Common myeloid progenitor, CD34-positive (primary cell): ENCODE measurements at places on chromosomes 6 and 20.

DNA sequence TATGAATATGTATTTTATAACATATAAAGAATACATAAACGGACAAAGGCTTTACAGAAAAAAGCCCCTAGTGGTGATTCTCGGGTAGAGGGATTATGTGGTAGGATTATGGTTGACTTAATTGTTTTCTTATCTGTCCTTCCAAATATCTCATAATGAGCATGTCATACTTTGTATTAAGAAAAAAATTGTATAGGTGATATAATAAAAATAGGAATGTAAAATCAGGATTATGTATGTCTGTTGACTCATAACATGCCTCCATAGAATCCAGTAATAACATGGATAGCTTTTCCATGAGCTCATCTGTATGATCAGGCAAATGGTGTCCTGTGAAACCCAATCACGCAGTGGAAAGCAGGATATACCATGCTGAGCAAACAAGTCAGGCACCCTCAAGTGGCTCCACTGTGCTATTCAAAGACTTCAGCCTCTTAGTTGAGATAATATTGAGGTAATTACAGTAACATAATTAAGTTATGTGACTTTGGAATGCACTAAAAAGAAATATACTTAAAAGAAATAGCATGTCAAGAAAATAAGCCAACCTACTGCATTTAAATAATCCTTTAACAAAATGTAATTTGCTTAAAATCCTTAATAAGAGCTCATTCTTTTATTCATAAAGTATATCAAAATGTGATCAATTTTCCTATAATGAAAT is 39.6 kb upstream of the PRELID3B start:
- peak; percentile 59 for DNase-seq

DNA sequence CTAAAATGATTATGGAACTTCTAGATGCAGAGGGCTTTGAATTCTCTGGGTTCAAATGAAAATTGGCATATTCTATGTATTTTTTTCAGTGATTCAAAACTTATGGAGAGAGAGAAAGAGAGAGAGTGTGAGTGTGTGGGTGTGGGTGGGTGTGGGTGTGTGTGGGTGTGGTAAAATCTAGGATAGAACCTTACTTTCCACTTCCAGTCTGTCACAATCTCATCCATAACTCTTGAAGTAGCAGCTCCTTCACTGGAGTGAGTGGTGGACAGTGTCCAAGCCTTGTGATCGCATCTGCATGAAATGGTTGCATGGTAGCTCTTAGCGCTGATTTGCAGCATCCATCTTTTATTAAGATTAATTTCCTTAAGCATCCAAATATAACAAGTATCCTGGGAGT is 37.7 kb downstream of the ADGB start:
- DNase-seq, result no peak

DNA sequence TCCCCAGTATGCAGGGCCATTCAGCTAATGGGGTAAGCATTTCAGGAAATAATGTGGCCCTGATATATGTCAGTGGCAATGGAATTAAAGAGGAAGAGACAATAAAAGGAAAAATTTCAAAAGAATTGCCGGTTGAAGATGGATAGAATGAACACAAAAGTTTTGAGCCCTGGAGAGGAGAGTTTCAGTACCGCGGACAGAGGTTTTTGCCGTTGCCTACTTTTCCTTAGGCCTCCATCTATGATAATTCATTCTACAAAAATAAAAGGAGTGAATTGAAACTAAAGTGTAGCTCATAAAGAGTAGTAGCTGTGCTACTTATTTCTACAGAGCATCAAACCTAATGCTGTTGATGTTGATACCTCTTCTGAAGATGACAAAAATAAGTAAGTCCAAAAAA is 140.7 kb downstream of the RNASET2 start:
- peak; percentile 27 for DNase-seq

DNA sequence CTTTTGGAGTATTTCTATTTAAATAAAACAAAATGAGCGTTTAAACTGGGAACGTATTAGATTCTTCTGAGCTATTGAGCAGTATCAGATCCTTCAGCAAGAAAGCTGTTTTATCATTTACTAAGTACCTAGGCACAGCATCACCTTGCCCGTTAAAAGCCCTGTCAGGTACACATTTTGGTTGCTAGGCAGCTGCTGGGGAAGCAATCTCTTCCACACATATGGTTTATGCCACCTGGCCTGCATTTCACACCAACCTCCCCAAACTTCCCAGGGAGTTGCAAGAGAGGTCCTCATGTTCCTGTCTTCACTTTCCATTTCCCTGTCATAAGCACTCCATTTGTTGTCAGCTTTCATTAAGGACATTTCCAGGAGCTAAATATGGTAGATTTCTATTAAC is 400.1 kb downstream of the PLCB1 start:
- no peak for DNase-seq

GRCh38 chr6:69601132-69601531 is 195.7 kb downstream of the LMBRD1 start:
- DNase-seq, result no peak

DNA sequence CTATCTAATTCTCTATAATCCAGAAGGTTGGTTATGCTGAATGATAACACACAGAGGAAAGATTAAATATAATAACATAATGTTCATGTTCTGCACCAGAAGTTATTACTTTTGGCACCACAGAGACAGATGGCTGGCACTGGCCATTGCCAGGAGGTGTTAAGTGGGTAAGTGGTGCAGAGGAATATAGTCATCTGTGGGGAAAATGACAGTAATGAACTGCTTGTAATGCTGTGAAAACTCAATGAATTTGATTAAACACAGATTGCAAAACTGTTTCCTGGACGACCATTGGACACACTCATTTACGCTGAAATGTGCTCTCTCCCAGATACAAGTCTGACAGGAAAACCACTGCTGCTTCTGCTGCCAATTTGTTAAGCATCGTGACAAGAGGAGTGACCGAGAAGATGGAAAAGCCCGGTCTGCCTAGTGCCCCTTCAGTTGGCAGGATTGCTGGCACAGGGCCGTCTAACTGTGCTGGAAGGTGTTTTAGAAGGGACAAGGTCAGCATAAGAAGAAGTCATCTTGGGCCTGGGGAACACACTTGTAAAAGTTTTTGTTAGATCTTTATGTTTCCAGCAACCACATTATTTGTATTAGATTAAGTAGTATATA is 567.4 kb downstream of the CBLN4 start:
- DNase-seq, result no peak

DNA sequence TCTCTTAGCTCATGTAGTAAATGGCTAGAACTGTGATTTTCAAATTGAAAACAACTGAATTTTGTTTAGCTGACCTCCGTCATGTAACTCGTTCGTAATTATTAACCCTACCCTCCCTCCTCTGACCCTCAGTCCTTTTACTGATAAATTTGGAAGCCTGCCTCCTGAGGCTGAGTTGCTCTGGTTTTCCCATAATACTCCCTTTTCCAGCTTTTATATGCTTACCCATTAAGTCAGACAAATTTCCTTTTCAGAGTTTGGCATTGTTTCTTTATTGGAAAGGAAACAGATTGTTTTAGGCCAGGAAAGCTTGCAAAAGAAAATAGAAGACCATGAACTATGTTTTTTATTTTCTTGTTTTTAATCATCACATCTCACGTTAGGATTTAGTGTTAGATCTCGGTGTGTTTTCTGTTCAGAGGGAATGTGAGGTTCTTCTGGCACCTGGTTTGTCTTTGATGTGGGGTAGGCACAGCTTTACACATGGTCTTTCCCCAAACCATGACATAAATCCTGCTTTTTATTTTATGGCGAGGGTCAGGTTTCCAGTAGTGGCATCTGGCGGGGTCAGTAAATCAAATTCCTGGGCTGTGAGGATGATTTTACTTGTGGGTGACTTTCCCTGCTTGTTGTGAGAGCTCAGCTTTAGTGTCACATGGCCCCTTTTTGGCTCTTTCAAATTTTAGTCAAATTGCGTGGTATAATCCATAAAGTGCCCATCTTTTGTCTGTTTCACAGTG is 24.5 kb downstream of the PLCB4 start:
- DNase-seq, result no peak

DNA sequence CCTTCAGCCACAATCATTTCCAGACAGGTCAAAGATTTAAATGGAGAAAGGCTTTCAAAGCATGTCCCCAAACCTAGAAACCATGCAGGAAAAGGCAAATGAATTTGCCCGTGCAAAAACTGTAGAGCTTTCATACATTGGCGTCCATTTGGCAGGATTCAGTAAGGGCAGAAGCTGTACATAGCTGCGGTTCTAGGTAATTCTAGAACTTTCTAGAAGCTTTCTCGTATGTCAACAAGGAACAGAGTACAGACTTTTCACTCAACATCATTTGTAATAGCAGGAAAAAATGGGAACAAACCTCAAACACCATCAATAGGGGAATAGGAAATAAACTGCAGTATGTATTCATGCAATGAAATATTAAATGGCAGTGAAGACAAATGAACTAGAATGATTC is 11.1 kb upstream of the MAPK13 start:
- DNase-seq, result no peak

DNA sequence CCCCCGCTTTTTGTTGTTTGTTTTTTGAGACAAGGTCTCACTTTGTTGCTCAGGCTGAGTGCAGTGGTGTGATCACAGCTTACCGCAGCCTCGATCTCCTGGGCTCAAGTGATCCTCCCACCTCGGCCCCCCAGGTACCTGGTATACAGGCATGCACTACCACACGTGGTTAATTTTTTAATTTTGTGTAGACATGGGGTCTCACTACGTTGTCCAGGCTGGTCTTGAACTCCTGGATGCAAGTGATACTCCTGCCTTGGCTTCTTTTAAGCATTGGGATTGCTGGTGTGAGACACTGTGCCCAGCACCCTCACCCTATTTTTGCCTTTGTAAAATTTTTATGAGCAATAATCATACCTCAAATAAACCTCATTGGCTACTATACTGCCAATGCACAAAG is 5.5 kb downstream of the ENPP3 start:
- DNase-seq, result no peak

DNA sequence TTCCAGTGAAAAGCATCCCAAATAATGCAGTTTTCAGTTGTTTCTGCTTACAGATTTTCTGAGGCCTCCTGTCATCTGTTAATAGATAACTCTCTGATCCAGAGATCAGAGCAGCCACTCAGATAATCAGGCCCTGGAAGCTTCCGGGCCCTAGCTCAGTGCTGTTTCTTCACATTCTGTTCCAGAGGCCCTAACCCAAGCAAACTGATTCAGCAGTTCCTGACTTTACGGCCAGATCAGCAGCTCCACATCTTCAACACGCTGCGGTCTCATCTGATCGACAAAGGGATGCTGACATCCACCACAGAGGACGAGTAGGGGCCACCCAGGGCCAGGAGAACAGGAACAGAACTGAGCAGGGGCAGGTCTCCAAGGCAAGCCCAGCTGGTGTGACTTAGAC is 63.1 kb downstream of the CDS2 start:
- no peak for DNase-seq

DNA sequence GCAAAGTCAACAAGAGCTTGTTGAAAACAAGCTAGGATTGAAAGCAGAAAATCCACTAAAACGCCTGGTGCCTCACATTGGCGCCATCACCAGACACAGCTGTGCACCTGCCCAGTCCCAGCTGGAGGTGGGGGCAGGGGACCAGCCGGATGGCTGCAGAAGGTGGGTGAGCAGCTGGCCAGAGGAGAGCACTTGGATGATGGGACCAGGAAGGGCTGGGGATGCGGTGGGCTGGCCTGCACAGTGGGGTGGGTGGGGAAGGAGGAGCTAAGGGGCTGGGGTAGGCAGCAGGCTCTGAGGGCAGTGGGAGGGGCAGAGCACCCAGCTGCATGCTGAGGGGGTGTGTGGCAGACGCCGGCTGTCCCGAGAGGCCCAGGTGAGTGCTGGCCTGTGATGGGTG is 7.1 kb downstream of the CABLES2 start:
- DNase-seq, result no peak

GRCh38 chr20:52405417-52405816 is 213.8 kb upstream of the ZFP64 start:
- peak; percentile 54 for DNase-seq

DNA sequence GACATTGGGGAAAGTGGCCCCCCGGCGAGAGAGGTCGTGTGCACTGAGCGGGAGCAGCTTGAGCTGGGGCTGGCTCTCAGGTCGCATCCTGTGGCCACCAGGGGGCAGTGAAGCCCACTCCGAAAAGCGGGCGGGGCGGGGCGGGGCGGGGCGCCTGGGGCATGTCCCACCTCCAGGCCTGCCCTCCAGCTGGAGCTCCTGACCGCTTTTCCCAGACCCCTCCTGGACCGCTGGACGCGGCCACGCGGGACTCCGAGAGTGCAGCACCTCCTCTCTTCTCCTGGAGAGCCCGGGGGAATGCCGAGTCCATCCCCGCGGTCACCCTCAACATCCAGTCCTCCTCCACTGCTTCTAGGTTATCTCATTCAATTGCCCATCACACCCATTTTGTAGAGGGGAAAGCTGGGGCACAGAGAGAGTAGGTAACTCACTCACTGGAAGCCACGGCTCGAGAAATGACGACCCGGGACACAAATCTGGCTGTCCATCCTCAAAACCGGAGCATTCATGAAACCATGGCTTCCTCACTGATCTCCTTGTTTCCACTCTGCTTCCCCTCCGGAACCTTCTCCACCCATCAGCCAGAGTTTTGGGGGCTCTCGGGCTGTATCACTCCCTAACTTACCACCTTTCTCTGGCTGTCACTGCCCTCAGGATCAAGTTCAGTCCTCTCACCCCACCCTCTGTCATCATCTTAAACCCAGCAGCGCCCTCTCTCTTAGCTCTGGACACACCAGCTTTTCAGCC is 24.1 kb downstream of the COX4I2 start:
- DNase-seq, result peak; percentile 62

GRCh38 chr6:38404355-38404754 is 235.4 kb downstream of the BTBD9 start:
- DNase-seq, result no peak

DNA sequence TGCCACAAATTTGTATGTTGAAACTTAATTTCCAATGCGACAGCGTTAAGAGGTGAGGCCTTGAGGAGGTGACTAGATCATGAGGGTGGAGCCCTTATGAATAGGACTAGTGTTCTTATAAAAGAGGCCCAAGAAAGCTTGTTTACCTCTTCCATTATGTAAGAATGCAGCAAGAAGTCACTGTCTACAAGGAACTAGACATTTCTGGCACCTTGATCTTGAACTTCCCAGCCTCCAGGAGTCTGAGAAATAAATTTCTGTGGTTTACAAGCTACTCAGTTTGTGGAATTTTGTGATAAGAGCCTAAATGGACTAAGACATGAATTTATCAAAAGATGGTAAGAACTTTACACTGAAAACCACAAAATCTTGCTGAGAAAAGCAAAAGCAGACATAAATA is 173.6 kb upstream of the SGK1 start:
- no peak for DNase-seq

- no peak for DNase-seq
Measured at GRCh38 chr6:37222992-37223391, 34.6 kb upstream of the TBC1D22B start.

GRCh38 chr20:43188861-43189553 is 699 bp downstream of the PTPRT start:
- no peak for DNase-seq

- DNase-seq, result no peak
Measured at GRCh38 chr6:127592964-127593363, 16.0 kb downstream of the C6orf58 start.

DNA sequence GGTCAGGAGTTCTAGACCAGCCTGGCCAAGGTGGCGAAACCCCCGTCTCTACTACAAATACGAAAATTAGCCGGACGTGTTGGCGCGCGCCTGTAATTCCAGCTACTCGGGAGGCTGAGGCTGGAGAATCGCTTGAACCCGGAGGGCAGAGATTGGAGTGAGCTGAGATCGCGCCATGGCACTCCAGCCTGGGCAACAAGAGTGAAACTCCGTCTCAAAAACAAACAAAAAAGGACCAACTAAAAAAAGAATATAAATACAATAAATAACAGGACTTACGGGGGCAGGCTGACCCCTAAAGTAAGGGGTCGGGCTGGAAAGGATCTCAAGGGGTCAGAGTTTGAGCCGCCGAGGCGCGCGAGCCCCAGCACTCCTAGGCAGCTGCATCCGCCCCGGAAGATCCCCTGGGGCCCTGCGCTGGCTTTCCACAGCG is 509 bp upstream of the TPD52L2 start:
- DNase-seq, result no peak

GRCh38 chr20:32678948-32679347 is 5.2 kb upstream of the C20orf203 start:
- no peak for DNase-seq
